ENCODE measurements at places on chromosomes 4 and X. TPM values are rescaled to one million over a fixed set of nuclear protein-coding genes. Genes with fewer than 3 reads are reported as not detected.
A peak's percentile ranks its signal among the peaks of the same experiment; 100 is the strongest.

GRCh38 chrX:27086237-27086636, 376.9 kb downstream of the PPP4R3C start:
- no peaks in the 10 kb centered on the region for H3K27me3 ChIP-seq
- H3K36me3 ChIP-seq: no peaks in the 10 kb centered on the region
- no peak overlapping the region for H3K27ac ChIP-seq

DNA sequence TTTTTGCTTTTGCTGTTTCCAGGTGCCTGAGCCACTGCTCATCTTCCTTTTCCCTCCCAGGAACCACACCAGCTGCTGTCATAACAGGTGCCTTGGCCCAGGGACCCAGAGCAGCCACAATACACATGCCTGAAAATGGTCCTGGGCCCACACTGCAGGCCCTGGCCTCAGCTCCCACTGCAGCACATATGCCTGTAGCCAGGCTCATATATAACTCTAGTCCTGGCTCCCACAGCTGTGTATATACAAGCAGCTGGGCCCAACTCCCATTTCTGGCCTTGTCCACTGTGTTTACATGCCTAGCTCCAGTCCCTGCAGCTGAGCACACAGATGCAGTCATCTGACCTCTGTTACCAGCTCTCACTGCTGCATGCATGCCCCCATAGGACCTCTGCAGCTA, 930.5 kb downstream of the ADGRL3 start:
- no peaks in the 10 kb centered on the region for H3K36me3 ChIP-seq
- H3K27ac ChIP-seq: no peak overlapping the region
- H3K27me3 ChIP-seq: no peaks in the 10 kb centered on the region
- H3K4me3 ChIP-seq: no peak overlapping the region
- DNase-seq: no peak

- no peak overlapping the region for H3K4me3 ChIP-seq
- DNase-seq: no peak
- no peaks in the 10 kb centered on the region for H3K27me3 ChIP-seq
- H3K36me3 ChIP-seq: no peaks in the 10 kb centered on the region
- H3K4me1 ChIP-seq: peaks cover 8% of the 10 kb centered on the region
Observed at GRCh38 chrX:152821145-152821765, 9.3 kb downstream of the CETN2 start.

DNA sequence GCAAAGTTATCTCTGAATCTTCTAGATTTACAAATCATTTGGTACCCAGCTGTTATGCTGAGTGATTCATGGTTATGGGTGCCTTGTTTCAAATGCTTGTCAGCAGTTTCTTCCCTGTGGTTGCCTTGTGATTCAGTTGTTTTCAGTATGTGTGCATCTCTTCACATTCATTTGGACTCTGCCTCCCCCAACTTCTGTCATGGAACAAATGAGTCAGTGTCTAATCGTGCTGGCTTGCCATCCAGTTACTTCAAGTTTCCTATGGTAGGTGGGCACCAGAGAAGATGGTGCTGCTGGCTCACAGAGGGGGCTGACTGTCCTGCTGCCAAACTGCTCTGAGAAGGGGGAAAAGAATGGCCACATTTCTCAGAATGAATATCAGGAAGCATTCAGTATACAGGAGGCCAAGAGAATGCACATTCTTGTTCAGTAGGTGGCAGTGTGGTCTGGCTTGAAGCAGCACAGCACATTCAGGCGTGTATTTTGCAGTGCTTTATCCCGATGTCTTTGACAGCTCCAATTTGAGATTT, 260.9 kb downstream of the GLUD2 start:
- H3K36me3 ChIP-seq: no peaks in the 10 kb centered on the region
- peak overlapping the region; percentile 96 for H3K27ac ChIP-seq
- peaks cover 29% of the 10 kb centered on the region for H3K4me1 ChIP-seq
- H3K4me3 ChIP-seq: peak overlapping the region; percentile 49

DNA sequence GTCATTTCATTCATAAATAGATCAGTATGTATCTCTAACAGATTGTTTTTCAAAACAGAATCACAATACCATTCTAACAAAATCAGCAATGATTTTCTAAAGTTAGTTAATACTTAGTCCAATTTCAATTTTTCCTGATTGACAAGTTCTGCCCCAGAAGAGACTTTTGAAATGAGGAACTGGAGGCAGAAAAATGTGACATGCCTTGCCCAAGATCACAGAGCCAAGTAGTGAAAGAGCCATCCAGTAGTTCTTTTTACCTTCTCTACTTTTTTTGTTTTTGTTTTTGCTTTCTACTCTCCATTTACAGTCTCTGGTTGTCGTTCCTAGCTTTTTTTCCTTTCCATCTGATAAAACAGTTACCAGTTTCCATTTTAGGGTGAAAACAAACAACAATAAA, 129.3 kb upstream of the TMEM164 start:
- peaks cover 9% of the 10 kb centered on the region for H3K27me3 ChIP-seq
- no peak overlapping the region for H3K4me3 ChIP-seq
- no peak overlapping the region for H3K27ac ChIP-seq
- peaks cover 2% of the 10 kb centered on the region for H3K4me1 ChIP-seq
- no peak for DNase-seq

DNA sequence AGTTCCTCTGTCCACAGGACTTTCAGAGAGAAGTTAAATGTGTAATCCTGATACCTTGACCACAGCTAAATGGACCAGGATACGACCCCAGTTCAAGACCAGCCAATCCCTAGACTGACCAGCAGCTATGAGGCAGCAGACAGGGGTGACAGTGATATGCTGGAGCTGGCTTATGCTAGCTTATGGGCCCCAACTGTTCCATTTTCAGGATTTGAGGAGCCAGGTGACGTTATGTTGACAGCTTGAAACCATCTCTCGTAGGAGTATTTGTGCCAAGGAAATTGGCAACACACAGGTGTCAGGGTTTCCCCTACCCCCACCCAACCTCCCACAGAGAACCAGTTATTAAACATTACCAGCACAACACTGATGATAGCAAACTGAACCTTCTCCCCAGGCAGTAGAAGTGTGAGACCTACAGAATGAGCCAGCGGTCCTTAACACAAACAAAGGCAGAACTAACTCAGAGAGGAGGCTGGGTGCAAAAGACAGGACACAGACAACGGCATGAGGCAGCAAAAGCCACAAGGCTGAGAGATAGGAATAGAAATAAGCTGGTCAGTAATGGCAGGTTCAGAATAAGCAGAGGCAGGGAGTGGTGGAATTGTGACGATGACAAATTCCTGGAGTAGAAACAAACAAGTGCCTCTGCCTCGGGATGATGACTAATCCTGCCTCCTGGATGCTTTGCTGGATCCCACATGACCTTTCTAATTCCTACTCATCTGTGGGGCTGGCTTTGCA, 85.6 kb upstream of the CPEB2 start:
- H3K27ac ChIP-seq: no peak overlapping the region
- no peak overlapping the region for H3K4me3 ChIP-seq
- peaks cover 2% of the 10 kb centered on the region for H3K27me3 ChIP-seq

DNA sequence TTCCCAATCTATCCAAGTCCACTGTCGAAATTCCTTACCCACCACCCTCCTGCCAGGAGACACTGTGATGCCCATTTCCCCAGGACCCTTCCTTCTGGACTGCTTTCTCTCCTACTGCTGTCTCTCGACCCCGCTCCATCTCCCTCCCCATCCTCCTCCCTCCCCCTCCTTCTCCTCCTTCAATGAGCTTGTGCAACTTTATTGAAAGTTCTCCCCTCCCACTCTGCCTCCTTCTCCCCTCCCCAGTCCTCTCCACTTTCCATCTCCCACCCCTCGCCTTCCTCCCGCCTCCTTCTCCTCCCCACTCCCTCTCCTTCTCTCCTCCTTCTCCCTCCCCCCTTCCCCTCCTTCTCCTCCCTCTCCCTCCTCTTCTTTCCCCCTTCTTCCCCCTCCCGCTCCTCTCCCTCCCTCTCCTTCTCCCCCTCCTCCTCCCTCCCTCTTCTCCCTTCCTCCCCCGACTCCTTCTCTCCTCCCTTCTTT, 116.6 kb upstream of the FAT1 start:
- H3K36me3 ChIP-seq: no peaks in the 10 kb centered on the region
- no peak overlapping the region for H3K4me3 ChIP-seq
- no peaks in the 10 kb centered on the region for H3K27me3 ChIP-seq
- no peaks in the 10 kb centered on the region for H3K4me1 ChIP-seq
- DNase-seq: no peak
- no peak overlapping the region for H3K27ac ChIP-seq

- H3K27me3 ChIP-seq: no peaks in the 10 kb centered on the region
- H3K27ac ChIP-seq: no peak overlapping the region
- peaks cover 49% of the 10 kb centered on the region for H3K36me3 ChIP-seq
- H3K4me1 ChIP-seq: peaks cover 37% of the 10 kb centered on the region
Observed at GRCh38 chrX:150486011-150486410, 82.4 kb upstream of the MTM1 start.

GRCh38 chr4:39543034-39543433, 15.8 kb upstream of the UGDH start:
- H3K4me3 ChIP-seq: no peak overlapping the region
- H3K36me3 ChIP-seq: no peaks in the 10 kb centered on the region
- peaks cover 2% of the 10 kb centered on the region for H3K4me1 ChIP-seq
- H3K27me3 ChIP-seq: peaks cover 6% of the 10 kb centered on the region
- H3K27ac ChIP-seq: no peak overlapping the region

DNA sequence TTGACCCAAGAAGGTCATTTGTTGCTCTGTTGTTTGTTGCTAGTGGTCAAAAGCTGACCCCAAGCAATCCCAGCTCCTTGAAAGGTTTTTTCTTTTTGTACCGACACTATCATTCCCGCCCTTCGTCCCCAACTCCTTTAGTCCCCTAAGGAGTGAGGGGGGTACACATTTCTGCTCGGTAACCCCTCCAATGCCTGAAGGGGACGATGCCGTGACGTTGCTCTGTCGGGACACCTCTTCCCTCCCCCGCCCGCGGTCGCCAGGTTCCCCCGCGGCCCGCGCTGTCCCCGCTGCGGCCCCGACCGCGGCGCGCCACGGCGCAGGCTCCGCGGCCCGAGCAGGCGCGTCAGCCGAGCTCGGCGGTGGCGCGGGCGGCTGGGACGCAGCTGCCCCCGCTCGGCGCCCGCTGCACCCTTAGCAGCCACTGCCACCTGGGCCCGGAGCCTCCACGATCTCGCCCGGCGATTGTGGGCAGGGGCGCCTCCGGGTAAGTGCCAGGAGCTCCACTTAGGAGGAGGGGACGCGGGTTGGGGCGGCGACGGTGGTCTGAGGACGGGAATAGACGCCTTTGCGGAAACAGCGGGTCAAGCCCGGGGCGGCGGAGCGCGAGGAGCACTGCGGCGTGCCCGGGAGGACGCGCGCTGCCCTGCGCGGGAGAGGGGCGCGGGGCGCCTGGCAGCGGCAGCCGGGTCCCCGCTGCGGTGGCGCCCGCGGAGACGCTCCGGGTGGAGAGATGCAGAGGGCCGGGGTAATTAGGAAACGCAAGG, at the start of gene GLRB:
TSS of gene GLRB (plus strand) at position 340 of the 767 bp plus-strand sequence. CDS start 1,875 bp downstream, outside the sequence.
- H3K27me3 ChIP-seq: peaks cover 21% of the 10 kb centered on the region
- no peak within 1 kb of the TSS for H3K4me3 ChIP-seq
- no peak within 1 kb of the TSS for H3K27ac ChIP-seq
- H3K36me3 ChIP-seq: no peaks in the 10 kb centered on the region
- no peak for DNase-seq
- no peaks in the 10 kb centered on the region for H3K4me1 ChIP-seq

DNA sequence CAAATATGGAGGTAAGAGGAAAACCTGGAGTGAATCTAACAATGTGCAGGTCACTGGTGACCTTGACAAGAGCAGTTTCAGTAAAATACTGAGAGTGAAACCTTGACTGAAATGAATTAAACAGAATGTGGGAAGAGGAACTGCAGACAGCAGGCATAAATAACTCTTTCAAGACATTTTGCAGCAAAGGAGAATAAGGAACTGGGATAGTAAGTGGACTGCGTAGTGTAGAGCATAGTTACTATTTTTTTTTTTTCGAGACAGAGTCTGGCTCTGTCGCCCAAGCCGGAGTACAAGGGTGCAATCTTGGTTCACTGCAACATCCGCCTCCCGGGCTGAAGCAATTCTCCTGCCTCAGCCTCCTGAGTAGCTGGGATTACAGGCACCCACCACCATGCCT, 24.0 kb downstream of the RBMX start:
- no peak overlapping the region for H3K4me3 ChIP-seq
- H3K27ac ChIP-seq: peak overlapping the region; percentile 77
- peaks cover 69% of the 10 kb centered on the region for H3K36me3 ChIP-seq
- H3K4me1 ChIP-seq: peaks cover 42% of the 10 kb centered on the region
- no peaks in the 10 kb centered on the region for H3K27me3 ChIP-seq
- DNase-seq: no peak

GRCh38 chrX:28850955-28851354, 263.7 kb downstream of the IL1RAPL1 start:
- no peaks in the 10 kb centered on the region for H3K27me3 ChIP-seq
- no peaks in the 10 kb centered on the region for H3K36me3 ChIP-seq
- no peak overlapping the region for H3K27ac ChIP-seq
- no peak overlapping the region for H3K4me3 ChIP-seq
- DNase-seq: no peak

DNA sequence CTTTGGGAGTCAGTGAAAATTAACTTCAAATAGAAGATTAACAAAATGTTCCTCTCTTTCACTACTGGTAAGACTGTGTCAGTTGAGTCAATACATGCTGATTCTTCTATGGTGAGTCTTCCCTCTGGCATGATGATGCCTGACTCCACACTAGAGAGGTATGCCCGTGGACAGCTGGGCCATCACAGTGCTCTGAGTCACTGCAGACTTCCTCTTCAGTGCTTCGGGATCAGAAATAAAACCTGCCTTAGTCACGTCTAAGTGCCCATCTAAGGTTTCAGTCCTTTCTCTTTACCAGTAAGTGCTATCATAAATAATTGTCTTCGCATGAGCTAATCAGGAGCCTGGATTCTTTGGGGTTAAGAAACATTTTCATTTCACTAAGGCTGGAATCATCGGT, 1.6 kb upstream of the ASB5 start:
- no peak for DNase-seq
- no peaks in the 10 kb centered on the region for H3K27me3 ChIP-seq

DNA sequence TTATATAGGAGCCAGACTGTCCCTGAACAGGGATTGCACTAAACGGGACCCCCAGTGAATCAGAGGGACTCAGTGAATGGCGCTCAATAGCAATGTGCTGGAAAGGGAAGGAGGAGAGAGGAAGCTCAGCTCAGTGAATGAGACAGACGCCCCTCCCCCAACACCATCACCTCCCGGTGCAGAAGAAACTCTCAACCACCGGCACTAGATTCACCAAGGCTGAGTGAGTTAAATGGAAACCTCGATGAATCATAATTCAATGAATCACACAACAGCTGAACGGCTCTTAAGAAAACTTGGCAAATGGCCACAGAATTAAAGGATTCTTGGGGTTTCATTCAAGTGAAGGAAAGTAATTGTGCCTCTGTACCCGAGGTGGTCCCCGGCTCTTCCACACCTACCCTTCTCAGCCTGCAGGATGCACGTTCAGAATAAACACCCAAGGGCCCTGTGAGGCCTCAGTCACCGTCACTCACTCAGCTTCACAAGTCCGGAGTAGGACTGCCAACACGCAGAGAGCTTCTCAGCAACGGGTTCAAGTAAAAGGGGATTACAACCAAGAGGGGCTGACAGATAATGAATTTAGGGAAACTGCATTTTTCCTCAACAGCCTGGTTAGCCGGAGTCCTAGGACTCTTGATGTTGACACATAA, 29.3 kb downstream of the CRMP1 start:
- peaks cover 30% of the 10 kb centered on the region for H3K4me1 ChIP-seq
- no peaks in the 10 kb centered on the region for H3K27me3 ChIP-seq
- H3K36me3 ChIP-seq: no peaks in the 10 kb centered on the region
- DNase-seq: peak; percentile 42
- H3K27ac ChIP-seq: no peak overlapping the region

- no peak overlapping the region for H3K4me3 ChIP-seq
- no peaks in the 10 kb centered on the region for H3K4me1 ChIP-seq
- no peaks in the 10 kb centered on the region for H3K27me3 ChIP-seq
- H3K36me3 ChIP-seq: no peaks in the 10 kb centered on the region
Observed at GRCh38 chr4:96149894-96150293, 310.0 kb downstream of the PDHA2 start.

The GPR119 gene
- total RNA-seq: not detected

The STK32B gene
- not detected for total RNA-seq

The GPR82 gene
- total RNA-seq: 0.14 TPM

The SUPT20HL2 gene
- total RNA-seq: not detected

The CXorf66 gene
- not detected for total RNA-seq

The GLRA2 gene
- not detected for total RNA-seq

The SORCS2 gene
- total RNA-seq: 0.05 TPM

The RAB41 gene
- total RNA-seq: not detected

Data from activated T-helper 2 cell treated with anti-CD3 and anti-CD28 coated beads, Interferon-gamma antibody, Interleukin-2, Interleukin-4, amounts not matched to agents 10 μg/mL and 5 μg/mL and 100 μg/mL, durations not matched to agents 14 hours and 24 hours and 36 hours (primary cell).